ENCODE measurements at places on chromosomes 1 and 21.

DNA sequence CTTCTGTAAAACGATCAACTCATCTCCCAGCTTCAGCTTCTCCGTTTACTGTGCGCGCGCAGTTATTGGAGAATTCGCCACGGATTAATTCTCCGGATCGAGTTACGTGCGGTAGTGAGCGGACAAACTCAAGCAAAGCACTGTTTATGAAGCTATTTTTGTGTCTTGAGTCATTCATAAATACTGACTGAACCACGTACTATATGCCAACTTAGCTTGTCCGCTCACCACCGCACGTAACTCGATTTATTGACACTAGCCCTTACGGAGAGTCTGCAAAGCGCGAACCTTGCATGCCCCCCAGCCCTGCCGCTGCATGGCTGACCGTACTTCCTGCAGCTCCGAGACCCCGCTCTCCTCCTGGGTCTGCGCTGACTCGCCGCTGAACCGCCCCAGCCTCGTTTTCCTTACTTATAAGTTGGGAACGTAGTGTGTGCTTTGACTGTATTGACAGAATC lies 773 bp downstream of the CHD1L start:
- no peak for DNase-seq

DNA sequence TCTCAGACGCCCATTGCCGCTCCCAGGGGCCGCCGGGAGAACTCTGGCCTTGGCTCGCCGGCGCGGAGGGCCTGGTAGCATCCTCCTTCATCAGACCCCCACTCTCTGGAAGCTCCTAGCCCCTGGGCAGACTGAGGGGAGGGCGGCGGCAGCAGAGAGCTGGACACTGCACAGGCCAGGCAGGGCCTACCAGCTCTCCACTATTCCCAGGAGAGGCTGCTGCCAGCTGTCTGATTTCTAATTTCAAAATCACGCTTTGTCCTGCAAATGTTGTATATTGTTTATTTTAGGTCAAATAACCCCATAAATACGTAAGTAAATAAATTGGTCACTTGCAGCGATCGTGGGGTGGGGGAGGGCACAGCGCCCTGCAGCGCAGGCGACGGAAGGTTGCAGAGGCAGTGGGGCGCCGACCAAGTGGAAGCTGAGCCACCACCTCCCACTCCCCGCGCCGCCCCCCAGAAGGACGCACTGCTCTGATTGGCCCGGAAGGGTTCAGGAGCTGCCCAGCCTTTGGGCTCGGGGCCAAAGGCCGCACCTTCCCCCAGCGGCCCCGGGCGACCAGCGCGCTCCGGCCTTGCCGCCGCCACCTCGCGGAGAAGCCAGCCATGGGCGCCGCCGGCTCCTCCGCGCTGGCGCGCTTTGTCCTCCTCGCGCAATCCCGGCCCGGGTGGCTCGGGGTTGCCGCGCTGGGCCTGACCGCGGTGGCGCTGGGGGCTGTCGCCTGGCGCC lies at the start of gene MTARC1:
Gene MTARC1, plus strand, starts transcription at position 577 of the 732 bp plus-strand sequence. Its CDS starts 32 bp downstream, at position 609.
- peak; percentile 67 for DNase-seq

GRCh38 chr1:145956781-145957442 lies 905 bp downstream of the LIX1L start:
- DNase-seq, result no peak

DNA sequence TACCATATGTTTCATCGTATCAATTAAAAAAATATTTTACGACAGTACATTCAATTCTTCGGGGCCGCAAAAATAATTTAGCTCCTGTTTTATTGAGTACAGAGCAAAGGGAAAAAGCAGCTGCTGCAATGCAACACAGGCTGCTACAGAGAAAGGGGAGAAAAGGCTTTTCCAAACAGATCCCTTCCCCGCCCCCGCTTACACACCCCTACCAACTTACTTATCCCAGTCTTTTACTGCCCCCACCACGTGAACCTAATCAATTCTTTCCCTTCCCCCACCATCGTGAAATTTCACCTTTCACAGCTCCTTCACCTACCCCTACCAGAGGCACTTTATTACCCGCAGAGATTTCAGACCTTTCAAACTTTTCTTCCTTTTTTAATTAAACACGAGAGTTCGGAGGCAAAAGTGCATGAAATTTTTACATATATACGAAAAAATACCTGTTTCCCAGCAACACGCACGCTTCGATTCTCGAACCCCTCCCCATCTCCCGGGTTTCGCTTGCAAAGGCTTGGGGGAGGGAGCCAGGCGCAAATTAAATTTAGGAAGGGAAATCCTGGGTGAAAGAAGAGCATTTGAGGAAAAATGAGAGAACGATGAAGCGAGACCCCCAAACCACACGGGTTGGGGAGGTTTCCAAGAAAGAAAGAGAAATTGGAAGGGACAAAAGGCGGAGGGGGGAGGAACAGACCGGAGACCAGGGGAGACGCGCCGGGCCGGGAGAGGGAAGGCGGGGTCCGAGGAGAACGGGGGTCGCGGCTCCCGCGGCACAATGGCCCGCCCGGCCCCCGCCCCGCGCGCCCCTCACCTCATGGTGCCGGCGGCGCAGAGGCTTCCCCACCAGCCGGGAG lies 823 bp downstream of the ENAH start:
- peak; percentile 35 for DNase-seq

DNA sequence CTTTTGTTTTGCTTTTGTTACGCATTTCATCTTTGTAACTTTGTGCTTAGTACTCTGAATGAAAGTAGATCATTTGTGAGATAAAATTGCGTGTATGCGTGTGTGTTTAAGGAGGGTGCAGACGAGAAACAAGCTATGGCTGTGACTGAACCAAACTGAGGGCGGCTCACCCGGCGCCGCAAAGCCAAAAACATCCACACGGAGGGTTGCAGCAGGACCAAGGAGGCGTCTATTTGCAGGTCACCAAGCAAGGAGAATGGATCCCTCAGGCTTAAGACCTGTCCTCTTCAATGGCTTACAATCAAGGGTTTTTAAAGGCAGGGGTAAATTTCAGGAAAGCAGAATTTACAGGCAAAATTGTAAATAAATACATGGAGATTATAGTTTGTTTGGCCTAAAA lies 12.8 kb downstream of the GCSAML start:
- DNase-seq, result no peak

- no peak for DNase-seq
Measured at GRCh38 chr1:167775178-167775577, 53.4 kb downstream of the MPZL1 start.

DNA sequence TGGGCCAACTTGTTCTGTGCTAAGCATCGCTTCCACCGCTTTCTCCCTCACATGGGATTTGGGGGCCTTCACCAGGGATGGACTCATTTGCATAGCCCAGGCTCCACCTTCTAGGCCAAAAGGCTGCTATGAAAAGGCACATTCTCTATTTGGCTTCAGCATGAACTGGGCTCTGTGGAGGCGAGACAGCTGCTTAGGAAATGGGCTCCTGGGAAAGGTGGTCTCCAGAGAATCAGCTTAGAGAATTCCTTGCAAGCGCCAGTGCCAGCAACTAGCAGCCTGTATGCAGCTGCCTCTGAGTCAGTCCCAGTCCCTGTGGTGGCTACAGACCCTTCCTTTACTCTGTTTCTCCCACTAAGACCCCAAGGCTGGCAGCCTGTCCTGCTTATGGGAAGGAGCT lies 214.5 kb downstream of the HIVEP3 start:
- DNase-seq, result no peak

- DNase-seq, result no peak
Measured at GRCh38 chr1:205676597-205676996, 3.7 kb downstream of the SLC45A3 start.

- DNase-seq, result no peak
Measured at GRCh38 chr1:113784104-113784779, 25.0 kb upstream of the PHTF1 start.

DNA sequence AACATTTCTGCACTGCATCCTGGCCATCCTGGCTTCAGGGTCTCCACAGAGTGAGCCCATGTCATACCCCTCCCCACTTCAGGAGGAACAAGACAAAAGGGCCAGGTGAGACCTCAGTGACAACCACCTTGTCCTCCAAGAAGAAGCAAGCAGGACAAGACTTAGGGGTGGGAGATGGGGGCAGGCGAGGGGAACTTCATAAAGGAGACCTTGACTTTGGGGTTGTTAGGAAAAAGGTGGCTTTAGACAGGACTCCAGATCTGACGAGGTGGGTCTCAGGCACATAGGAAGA lies 24.0 kb upstream of the SLAMF9 start:
- no peak for DNase-seq

- no peak for DNase-seq
Measured at GRCh38 chr1:182565537-182565936, 23.5 kb downstream of the RNASEL start.

DNA sequence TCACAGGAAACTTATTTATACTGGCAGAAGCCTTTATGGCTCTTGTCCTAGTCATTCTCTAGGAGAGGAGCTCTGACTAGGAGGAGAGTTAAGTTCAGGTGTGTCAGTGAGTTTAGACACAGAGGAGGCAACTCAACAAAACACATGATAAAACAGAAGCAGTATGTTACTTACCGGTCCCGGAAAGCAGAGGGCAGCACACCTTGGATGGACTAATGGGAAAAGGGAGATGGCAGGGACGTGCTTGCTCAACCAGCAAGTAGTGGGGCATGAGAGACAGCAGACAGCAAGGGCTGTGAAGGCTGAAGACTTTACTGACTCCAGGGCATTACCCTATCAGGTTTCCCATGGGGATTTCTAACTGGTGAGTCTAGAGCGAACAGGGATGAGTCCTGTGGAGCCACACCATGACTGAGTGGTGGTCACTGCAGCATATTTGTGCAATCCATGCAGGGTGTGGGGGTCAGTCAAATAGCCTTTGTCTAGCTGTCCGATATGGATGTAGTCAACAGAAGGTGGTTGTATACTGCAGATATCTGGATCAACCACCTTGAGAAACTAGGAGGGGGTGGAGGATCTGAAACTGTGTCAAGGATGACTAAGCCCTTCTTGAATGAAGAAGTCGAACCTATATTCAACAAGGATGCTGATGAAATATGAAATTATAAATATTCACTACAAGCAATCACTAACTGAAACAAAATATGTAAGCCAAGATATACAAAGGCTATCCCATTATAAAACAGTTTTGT lies 596.3 kb upstream of the CHRM3 start:
- no peak for DNase-seq

DNA sequence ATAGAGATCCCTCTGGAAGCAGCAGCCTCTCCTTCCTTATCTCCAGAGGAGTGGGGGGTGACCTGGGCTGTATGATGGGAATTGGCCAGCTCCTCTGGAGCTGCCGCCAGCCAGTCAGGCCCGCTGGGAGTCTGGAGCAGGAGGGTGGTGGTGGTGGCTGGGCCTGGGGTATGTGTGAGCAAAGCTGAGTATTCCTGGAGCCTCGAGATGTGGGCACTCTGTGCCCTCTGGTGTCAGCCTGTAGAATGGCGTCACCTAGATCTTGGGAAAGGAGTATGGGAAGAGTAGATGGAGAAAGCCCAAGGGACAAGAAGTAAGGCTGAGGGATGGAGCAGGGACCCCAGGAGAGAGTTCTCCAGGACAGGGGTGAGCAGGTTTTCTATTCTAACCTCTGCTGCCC lies 16.0 kb downstream of the VANGL2 start:
- no peak for DNase-seq

DNA sequence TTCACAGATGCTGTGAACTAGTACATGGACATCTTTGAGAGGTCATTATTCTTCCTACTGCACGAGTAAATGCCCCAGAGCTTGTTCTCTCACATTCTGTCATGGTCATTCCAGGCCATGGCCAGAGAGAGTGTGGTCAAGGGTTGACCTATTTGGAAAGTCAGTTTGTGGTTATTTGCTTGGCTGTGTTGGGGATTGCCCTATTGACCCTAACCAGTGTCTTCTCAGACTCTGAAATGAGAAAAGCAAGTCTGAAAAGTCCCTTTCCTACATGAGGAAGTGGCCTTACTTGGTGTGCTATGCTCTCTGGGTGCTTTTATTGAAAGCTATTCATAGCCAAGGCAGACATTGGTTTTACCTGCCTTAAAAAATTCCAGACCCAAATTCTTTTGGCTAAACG lies 26.6 kb downstream of the CLIC6 start:
- no peak for DNase-seq

- DNase-seq, result no peak
Measured at GRCh38 chr1:215905493-215906115, 338.5 kb downstream of the KCTD3 start.

DNA sequence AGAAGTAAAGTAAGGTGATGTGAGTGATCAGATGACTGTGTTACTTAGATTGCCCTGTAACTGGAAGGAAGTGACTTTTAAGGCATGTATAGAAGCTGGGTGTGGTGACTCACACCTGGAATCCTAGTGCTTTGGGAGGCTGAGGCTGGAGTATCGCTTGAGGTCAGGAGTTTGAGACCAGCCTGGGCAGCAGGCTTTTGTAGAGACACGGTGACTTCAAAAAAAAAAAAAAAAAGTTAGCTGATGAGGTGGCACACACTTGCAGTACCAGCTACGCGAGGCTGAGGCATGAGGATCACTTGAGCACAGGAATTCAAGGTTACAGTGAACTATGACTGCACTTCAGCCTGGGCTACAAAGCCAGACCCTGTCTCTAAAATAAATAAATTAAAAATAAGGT lies 2.3 kb upstream of the USP16 start:
- DNase-seq, result no peak

GRCh38 chr1:186618401-186619170 lies 61.6 kb downstream of the PTGS2 start:
- DNase-seq, result no peak

GRCh38 chr1:202056644-202057334 lies 46.4 kb downstream of the ELF3 start:
- no peak for DNase-seq

GRCh38 chr1:101588677-101589076 lies 351.9 kb downstream of the S1PR1 start:
- DNase-seq, result no peak

DNA sequence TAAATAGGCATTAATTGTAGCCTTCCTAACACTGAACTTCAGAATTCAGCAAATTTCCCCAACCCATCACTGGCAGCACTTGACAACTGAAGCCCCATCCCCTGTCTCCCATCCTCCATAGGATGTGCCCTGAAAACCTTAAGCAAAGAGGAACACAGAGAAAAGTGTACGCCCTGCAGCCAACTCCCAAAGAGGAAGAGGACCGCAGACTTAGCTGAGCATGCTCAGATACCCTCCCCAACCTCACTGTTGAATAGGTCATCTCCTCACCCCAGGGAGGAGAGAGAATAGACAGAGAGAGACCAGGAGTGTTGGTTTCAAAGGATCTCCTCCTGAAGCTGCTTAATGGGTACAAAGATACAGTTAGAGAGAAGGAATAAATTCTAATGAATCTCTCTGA lies 50.5 kb downstream of the CD2 start:
- no peak for DNase-seq

GRCh38 chr21:46585191-46585953 lies 19.5 kb downstream of the S100B start:
- DNase-seq, result no peak

DNA sequence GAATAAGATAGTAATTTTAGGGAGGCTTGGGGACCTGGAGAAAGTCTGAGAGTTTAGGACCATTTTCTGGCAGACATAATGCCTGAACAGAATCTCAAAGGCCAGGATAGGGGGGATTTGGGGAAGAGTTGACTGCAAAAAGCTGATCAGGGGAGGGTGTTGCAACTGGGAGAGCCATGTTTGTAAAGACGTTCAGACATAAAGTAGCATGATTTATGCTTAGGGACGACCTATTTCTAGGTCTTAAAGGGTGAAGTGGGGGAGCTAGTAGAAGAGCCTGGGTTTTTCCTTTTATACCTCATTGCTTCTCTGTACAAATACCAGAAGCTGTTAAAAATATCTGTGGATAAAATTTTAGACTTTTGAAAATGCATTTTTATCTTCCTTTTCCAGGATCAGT lies 51.2 kb downstream of the FNBP1L start:
- DNase-seq, result no peak
